ENCODE measurements at places on chromosomes 11 and 22.

DNA sequence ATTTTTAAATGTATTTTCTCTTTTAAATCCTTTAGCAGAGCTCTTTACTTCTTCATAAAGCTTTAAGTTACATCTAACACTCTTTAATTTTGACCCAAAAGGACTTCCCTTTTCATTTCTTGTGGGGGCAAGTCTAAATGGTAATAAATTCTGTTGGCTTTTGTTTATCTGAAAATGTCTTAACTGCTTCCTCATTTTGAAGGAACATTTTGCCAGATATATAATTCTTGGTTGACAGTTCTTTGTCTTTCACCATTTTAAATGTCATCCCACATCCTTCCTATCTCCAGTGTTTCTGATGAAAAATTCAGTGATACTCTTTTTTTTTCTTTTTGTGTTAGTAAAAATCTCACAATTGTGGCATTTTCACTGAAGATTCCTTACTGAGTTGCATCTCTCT is 44.7 kb upstream of the ZBTB44 start:
- no peak for DNase-seq

DNA sequence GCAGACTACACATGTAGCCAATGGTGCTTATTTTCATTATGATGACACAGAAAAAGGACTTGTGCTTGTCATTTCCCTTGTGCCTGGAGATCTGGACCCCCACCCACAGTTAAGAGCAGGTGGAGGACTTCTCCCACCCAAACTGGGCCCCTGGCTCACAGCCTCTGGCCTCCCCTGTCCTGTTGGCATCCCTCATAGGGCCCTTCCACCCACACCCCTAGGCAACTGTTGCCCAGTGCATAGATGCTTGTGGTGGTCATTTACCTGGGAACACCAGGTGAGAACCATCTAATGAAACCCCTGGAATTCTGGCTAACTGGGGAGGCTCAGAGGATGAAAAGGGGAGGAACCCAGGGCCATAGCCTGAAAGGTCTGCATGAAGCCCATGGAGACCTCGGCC is 355.9 kb downstream of the BUD13 start:
- no peak for DNase-seq

- no peak for DNase-seq
Observed at GRCh38 chr11:28009388-28009787, 98.6 kb downstream of the KIF18A start.

GRCh38 chr11:108593923-108594434 is 411 bp upstream of the EXPH5 start:
- no peak for DNase-seq

DNA sequence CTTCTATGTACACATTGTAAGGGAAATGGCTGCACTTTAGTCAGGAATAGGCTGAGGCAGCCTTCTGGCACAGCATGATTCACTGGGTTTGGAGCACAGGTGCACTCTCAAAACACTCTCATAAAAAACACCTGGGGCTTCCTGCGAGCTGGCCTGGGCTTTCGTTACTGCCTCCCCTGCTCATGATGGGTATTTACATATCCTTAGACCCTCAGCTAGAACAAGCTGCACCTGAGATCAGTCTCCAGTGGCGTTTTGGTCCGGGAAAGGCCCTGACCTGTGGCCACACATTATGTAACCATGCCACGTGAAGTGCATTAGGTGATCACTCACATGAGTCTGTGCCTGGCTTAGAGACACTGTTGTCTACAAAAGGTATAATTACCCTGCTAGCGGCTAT is 321.7 kb downstream of the TMEM135 start:
- DNase-seq = no peak

- no peak for DNase-seq
Observed at GRCh38 chr11:23138761-23139160, 278.5 kb upstream of the CCDC179 start.

DNA sequence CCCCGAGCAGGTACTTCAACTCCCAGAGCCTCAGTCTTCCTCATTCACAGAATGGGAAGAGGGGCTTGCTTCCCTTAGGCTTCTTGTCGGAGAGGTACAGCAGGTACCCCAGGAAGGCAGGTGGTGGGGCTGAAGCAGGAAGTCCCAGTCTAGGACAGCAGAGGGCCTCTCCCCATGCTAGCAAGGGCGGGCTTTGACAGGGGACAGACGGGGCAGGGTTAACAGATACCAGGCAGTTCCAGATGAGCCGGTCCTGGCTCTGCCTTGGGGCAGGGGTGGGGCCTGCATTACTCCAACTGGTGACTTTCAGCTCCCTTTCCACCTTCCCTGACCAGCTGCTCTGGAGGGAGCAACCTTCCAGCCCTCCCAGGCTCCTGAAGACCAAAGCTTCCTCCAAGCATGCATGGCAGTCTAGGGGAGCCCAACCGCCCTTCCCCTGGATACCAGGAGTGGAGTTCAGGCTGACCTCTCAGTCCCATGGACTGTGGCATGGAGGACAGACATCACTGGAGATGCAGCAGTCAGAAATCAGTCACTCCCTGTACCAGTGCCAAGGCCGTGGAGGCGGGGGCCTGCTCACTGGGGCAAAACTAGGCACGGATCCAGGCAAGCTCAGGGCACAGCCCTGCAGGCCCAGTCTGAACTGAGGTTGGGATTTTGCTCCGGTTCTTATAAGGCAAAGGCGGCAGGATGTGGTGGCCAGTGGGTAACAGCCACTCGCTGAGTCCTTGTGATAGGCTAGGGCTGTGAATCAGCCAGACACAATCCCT is 60.5 kb downstream of the NAT10 start:
- DNase-seq = no peak

- no peak for DNase-seq
Observed at GRCh38 chr22:29275167-29275566, 7.1 kb downstream of the EWSR1 start.

DNA sequence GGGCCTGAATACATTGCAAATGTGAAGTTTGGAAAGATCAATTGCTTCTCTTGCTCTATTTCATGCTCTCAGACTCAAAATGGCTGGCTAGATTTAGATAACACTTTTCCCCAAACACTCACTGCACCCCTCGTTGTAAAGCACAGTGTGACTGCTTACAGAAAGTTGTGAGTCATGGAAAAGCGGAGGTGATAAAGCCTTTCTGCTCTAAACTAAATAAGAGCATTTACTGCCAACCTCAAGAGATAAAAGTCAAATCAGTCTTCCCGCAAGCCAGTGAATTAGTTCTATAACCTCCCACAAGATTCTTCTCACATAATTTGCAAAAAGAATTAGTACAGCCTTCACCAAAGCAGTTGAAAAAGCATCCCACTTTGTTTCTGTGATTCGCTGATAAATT is 168.7 kb downstream of the WT1 start:
- DNase-seq = no peak
